Melanocyte of skin (primary cell): ENCODE measurements at places on chromosomes 11 and 22. TPM values are rescaled to one million over a fixed set of nuclear protein-coding genes. Genes with fewer than 3 reads are reported as not detected.

Gene ALG12
- 21.1 and 25.5 TPM in 2 replicates for total RNA-seq

Gene TRAPPC4
- total RNA-seq, result 56.8 and 93.0 TPM in 2 replicates

Gene GRM5
- total RNA-seq, result under 0.01 and 0.15 TPM in 2 replicates

Gene PIH1D2
- total RNA-seq, result 3.4 and 4.0 TPM in 2 replicates

Gene OR56A1
- total RNA-seq, result not detected in 2 replicates

Gene FAT3
- total RNA-seq, result 0.34 and 0.36 TPM in 2 replicates

Gene TMEM151A
- under 0.01 and 0.15 TPM in 2 replicates for total RNA-seq

Gene MRGPRF
- under 0.01 and 0.73 TPM in 2 replicates for total RNA-seq

Gene CRYBB2
- total RNA-seq, result not detected in 2 replicates

Gene PHLDA2
- total RNA-seq, result 13.1 and 20.0 TPM in 2 replicates

Gene CDC45
- 8.7 and 10.0 TPM in 2 replicates for total RNA-seq

Gene TSPO
- 250 and 273 TPM in 2 replicates for total RNA-seq

Gene ZP1
- not detected in 2 replicates for total RNA-seq

Gene IGF2
- under 0.01 TPM in 2 replicates for total RNA-seq

Gene MISFA
- total RNA-seq, result 1.3 and 2.9 TPM in 2 replicates

Gene PARVG
- 0.15 TPM in 1 of 2 replicates, not detected in the other for total RNA-seq

Gene MEI1
- 1.1 TPM in 1 of 2 replicates, not detected in the other for total RNA-seq

Gene FOLR1
- not detected in 2 replicates for total RNA-seq

Gene RPS19BP1
- 47.8 and 58.9 TPM in 2 replicates for total RNA-seq
